A673 (cell line): ENCODE measurements at places on chromosomes 6 and 20.

GRCh38 chr6:84663866-84664265 is 100.5 kb downstream of the TBX18 start:
- no peak overlapping the region for H3K4me3 ChIP-seq
- H3K36me3 ChIP-seq: no peaks in the 10 kb centered on the region
- no peaks in the 10 kb centered on the region for H3K27me3 ChIP-seq
- H3K27ac ChIP-seq: no peak overlapping the region
- DNase-seq: no peak

- no peaks in the 10 kb centered on the region for H3K27me3 ChIP-seq
- peaks cover 67% of the 10 kb centered on the region for H3K36me3 ChIP-seq
- no peak overlapping the region for H3K4me3 ChIP-seq
- no peak for DNase-seq
- no peak overlapping the region for H3K27ac ChIP-seq
Measured at GRCh38 chr20:19696620-19697019, 61.4 kb upstream of the RIN2 start.

GRCh38 chr20:16363506-16364319 is 209.5 kb downstream of the KIF16B start:
- H3K27me3 ChIP-seq: no peaks in the 10 kb centered on the region
- DNase-seq: no peak
- H3K36me3 ChIP-seq: no peaks in the 10 kb centered on the region
- H3K4me3 ChIP-seq: no peak overlapping the region
- H3K4me1 ChIP-seq: no peaks in the 10 kb centered on the region
- H3K27ac ChIP-seq: no peak overlapping the region

- H3K4me3 ChIP-seq: no peak overlapping the region
- H3K27me3 ChIP-seq: no peaks in the 10 kb centered on the region
- no peak overlapping the region for H3K27ac ChIP-seq
- H3K36me3 ChIP-seq: no peaks in the 10 kb centered on the region
- no peak for DNase-seq
Measured at GRCh38 chr6:38163186-38164130, 343.9 kb downstream of the ZFAND3 start.

DNA sequence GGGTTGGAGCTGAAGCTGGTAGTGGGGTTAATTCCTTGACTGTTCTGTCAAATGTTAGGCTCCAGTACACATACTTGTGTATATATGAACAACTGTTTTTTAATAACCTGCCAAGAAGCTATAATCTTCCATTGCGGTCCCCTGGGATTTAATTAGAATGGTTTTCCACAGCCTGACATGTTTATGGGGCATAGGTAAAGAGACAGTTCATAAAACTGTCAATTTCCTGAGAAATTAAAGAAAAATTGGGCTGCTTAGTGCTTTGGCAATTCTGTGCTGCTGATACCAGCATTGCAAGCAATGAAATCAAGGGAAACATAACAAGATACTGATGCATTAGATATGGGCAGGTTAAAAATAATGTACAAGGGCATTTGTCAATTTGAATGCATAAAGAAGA is 314.1 kb upstream of the SLC35B3 start:
- H3K4me3 ChIP-seq: no peak overlapping the region
- DNase-seq: no peak
- H3K27ac ChIP-seq: no peak overlapping the region
- no peaks in the 10 kb centered on the region for H3K4me1 ChIP-seq
- no peaks in the 10 kb centered on the region for H3K36me3 ChIP-seq
- H3K27me3 ChIP-seq: no peaks in the 10 kb centered on the region

GRCh38 chr20:39109933-39110818 is 148.0 kb downstream of the DHX35 start:
- H3K27ac ChIP-seq: no peak overlapping the region
- no peaks in the 10 kb centered on the region for H3K4me1 ChIP-seq
- H3K4me3 ChIP-seq: no peak overlapping the region
- peaks cover 50% of the 10 kb centered on the region for H3K27me3 ChIP-seq
- no peak for DNase-seq
- no peaks in the 10 kb centered on the region for H3K36me3 ChIP-seq
